Astrocyte (in vitro differentiated cells and primary cell): ENCODE measurements at places on chromosomes 6 and 20. TPM values are rescaled to one million over a fixed set of nuclear protein-coding genes. Genes with fewer than 3 reads are reported as not detected.

DNA sequence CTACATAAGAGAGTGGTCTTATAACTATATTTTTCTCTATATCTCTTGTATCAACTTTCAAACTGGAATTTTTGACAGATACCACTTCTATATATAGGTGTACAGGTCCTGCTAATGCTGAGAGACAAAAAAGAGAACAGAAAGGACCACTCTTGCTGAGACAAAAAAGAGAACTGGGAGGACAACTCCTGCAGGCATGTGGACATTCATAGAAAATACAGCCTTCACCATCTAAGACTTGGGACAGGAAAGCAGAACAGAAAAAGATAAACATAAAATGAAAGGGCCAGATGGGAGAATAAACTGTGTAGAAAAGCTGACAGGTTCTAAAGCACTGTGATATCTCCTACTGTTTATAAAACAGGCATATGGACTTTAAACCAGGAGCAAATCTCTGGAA is 541.0 kb upstream of the ADGRB3 start:
- no peak for DNase-seq

- no peak for DNase-seq
Observed at GRCh38 chr6:108862479-108863191, 14.4 kb downstream of the ARMC2 start.

DNA sequence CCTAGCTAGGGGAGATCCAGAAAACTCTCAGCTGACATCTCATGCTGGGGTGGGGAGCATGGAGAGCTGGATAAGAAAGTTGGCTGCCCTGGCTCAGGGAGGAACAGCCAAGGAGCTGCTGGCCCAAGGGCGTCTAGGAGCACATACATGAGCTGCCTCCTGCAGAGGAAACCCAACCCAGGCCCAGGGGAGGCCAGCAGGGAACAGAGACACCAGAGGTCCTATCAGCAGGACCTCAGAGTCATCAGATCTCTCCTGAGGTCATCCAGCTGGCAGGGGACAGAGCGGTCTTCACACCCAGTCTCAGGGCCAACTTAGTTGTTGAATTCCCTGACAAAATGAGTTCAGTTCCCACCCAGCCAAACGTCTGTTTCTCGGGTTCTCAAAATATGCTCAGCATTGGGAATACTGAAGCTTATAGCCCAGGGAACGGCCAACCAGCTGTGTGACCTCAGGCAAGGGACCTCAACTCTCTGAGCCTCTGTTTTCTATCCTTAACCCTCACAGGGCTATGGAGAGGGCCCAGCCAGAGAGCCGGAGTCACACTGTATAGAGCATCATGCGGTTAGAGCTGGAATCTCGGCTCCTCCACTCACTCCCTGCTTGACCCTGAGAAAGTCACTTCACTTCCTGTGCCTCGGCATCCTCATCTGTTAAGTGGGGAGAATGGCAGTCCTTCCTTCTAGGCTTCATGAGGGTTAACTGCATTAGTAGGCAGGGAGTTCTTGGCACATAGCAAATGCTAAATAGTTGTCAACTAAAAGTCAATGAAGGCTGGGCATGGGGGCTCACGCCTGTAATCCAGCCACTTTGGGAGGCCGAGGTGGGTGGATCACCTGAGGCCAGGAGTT is 13.8 kb downstream of the ADA start:
- no peak for DNase-seq

DNA sequence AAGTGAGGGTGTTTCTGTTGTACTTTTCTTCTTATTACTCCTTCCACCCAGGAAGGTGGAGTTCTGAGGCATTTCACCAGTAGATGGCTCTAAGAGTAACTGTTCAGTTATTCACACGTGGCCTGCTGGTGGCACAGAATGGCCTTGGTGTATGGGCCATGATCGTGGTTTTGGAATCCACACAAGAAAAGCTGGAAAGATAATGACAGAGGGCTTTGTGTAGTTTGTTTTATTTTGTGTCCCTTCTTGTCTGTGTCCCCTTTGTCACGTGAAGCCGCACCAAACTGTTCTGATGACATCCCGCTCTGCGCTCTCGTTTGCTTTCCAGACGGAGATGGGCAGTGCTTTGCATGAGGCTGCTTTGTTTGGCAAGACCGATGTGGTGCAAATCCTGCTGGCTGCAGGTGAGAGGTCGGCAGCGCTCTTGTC is 93.4 kb downstream of the ANKS1A start:
- peak; percentile 6 for DNase-seq

DNA sequence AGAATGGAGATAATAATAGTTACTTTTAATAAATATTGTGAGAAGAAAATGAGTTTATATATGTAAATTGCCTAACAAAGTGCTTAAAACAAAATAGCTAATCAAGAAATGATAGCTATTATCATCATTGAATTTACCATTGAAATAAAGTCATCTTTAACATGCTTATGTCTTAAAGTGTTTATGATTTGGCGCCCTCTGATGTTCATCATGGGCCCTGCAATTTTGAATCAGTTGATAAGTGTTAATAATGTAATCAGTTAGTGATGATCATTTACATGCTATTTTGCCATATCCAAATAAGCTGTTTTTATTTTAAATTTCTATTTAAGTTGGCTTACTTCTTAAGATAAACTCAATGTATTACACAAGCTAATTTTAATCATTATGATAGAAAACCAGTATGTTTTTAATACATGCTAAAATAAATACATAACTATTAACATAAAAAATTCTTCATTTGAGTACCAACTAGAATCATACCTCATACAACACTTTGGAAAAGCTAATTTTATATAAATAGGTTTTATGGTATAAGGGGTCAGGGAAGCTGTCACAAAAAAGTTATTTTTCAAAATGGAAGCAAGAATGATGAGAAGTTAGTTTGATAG is 39.2 kb upstream of the TPD52L1 start:
- DNase-seq, result no peak

- DNase-seq, result peak; percentile 6
Observed at GRCh38 chr20:13105864-13106457, 97.2 kb downstream of the SPTLC3 start.

DNA sequence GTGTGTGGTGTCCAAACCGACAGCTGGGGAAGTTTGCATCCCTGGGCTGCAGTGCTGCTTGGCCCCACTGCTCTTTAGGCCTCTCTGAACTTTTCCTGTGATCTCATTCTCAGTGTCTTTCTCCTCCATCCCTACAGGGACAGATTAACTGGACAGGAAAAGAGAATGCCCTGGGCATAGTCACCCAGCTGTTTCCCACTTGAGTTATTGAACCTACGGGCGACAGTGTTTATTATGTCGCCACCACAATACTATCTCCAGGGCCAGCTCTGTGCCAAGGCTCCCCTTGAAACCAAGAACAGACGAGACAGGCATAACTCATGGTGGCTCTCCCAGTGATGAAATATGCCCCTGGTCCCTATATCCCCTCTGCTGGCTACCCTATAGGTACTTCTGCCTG is 147.8 kb upstream of the EPHA7 start:
- DNase-seq, result no peak

DNA sequence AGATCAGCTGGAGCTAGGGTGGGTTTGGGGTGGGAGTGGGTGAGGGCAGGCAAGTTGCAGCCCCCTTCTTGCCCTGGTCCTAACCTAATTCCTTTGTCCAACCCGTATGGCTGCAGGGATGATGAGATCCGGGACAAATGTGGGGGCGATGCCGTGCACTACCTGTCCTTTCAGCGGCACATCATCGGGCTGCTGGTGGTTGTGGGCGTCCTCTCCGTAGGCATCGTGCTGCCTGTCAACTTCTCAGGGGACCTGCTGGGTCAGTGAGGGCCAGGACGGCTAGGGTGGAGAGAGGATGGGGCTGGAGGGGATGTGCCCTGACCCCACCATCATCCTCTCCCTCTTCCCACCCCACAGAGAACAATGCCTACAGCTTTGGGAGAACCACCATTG is 12.0 kb downstream of the TMEM63B start:
- DNase-seq, result no peak

GRCh38 chr20:57231161-57231560 is 35.3 kb downstream of the BMP7 start:
- no peak for DNase-seq

Gene CLDN20
- total RNA-seq, result not detected in 2 replicates

Gene MCCD1
- not detected in 2 replicates for total RNA-seq

Gene LRRN4
- 1.0 and 1.1 TPM in 2 replicates for total RNA-seq

Gene LIN28B
- total RNA-seq, result 24.1 and 29.0 TPM in 2 replicates

Gene SLC16A10
- total RNA-seq, result 0.18 and 0.48 TPM in 2 replicates

Gene EEF1A2
- total RNA-seq, result 31.8 and 37.6 TPM in 2 replicates

Gene NMBR
- total RNA-seq, result not detected in 2 replicates

Gene ADISSP
- total RNA-seq, result 35.7 and 43.2 TPM in 2 replicates

Gene KCNK15
- 0.14 and 0.17 TPM in 2 replicates for total RNA-seq
